Inflammatory macrophage treated with lipopolysaccharide for 1 hour (primary cell): ENCODE measurements at places on chromosomes 12 and 14.
A peak's percentile ranks its signal among the peaks of the same experiment; 100 is the strongest.

GRCh38 chr12:6430124-6430989 is 14.4 kb upstream of the CD27 start:
- peak; percentile 87 for DNase-seq

- DNase-seq = peak; percentile 79
These were observed 23.1 kb downstream of the BHLHE41 start for GRCh38 chr12:26101763-26102162.

- no peak for DNase-seq
These were observed 264.6 kb upstream of the TMTC1 start for GRCh38 chr12:30048371-30048770.

GRCh38 chr14:71289536-71289935 is 382.3 kb downstream of the PCNX1 start:
- no peak for DNase-seq

- peak; percentile 72 for DNase-seq
These were observed at the start of gene VDR for GRCh38 chr12:47904713-47905709. Gene VDR (minus strand): TSS chr12:47904994. CDS start chr12:47879113, 25,881 bp downstream.

DNA sequence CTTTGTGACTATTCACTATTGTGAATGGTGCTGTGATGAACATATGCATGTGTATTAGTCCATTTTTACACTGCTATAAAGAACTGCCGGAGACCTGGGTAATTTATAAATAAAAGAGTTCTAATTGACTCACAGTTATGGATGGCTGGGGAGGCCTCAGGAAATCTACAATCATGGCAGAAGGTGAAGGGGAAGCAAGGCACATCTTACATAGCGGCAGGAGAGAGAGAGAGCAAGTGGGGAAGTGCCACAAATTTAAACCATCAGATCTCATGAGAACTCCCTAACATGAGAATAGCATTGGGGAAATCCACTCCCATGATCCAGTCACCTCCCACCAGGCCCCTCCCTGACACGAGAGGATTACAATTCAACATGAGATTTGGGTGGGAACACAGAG is 90.8 kb downstream of the ATP23 start:
- no peak for DNase-seq

GRCh38 chr12:86698641-86698980 is 442.4 kb upstream of the MGAT4C start:
- no peak for DNase-seq

DNA sequence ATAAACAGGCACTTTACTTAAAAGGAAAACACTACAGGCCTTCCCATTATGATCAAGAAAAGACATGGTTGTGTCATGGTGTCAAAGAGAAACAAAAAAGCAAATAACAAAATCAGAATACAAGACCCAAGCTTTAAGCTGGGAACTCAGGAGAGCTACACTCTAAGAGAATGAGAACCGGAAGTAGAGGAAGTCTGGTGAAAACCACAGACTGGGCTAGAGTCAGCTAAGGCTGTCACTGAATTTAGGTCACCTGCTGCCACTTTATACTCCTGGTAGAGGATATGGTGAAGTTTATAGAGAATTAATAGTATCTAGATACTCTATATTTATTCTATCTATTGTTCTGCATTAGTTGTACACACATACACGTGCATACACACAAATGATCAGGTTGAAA is 971.7 kb downstream of the FLRT2 start:
- DNase-seq = no peak

GRCh38 chr14:94392510-94392935 is 4.1 kb upstream of the SERPINA1 start:
- peak; percentile 98 for DNase-seq

DNA sequence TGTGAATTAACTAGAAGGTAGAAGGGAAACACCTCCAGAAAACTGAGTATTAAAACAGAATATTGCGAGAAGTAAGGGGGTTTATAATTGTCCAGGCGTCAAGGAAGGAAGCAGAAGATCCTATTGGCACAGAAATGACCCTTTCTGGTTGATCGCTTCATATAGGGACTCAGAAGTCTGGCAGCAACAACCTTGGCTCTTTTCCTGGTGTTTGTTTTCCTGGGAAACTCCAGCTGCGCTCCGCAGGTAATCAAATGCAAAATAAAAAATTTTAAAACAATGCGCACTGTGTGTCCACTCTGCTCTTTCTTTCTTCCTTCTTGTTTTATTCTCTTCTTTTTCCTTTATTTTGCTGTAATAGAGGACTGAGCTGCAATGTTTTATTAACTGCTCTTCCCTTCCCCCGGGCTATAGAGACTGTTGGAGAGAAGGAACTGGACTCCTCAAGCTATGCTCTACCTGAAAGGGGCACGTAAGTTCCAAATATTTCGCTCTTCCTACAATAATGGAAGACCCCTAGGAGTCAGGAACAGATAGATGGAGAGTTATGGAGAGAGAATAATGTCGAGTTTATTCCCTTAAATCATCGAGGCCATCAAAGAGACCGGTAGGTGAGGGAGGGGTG is 737 bp downstream of the SPX start:
- DNase-seq = no peak

DNA sequence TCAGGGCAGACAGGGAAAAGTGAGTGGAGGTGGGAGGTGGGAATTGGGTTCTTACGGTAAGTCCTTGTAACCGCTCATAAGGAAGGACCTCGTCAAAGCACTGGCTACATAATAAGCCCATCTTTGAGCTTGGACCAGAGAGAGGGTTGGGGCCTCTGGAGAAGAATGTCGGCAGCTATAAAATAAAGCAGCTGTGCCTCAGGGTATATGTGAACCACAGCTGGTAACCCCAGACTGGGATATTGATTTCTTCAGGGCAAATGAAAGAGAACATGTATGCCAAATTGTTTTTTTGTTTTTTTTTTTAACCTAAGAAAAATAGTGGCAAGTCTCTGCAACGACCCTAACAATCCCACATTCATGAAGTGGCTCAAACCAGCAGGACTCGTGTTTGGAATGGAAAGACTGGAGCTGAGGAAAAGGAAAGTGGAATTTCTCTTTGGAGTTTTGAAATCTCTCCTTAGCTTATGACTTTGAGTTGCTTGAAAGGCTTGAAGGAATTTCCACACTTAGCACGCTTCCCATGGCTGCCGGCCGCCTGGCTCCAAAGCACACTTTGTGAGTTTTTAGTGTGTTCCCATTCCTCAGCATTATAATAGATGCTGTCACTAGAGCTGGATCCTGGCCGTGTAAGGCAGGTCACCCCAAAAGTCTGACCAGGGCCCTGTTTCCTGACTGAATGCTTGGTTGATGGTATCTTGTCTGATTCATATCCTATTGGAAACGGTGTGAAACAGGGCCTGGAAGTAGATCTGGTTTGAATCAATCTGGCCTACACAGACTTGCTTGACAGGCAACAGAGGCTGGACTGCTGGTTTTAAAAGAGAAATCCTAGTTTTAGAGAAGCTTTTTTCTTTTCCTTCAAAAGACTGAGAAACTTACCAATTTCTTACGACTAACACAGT is 244.7 kb downstream of the MSRB3 start:
- no peak for DNase-seq

GRCh38 chr12:54197431-54197909 is 8.7 kb upstream of the SMUG1 start:
- peak; percentile 3 for DNase-seq

GRCh38 chr12:9794484-9795093 is 32.7 kb upstream of the KLRF1 start:
- no peak for DNase-seq

DNA sequence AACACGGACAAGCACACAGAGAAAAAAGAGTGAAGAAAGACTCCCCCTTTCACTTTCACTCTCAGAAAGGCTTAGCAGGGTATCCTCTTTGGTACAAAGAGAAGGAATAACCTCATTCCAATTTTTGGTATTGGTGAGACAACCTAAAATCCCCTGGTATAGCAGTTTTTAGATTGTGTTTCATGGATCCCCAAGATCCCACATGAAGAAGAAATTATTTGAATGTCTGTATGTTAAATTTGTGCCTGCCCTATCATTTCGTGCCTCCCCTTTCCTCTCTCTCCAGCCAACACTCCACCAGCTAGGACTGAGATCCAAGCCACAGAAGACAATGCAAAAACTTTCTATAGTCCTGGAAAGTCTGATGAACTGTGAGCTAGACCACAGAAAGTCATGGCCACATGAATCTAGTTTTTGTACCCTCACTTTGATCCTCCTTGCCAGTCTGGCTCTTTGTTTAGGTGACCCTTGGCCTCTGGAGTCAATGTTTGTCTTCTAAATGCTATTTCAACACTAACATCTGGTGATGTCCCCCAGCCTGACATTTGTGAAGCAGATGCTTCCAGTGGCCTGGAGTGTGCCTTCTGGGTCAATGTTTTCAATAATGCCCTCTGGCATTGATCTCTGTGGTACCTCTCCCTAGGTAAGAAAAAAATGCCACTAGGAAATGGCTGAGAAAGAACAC is 181.9 kb upstream of the BMP4 start:
- no peak for DNase-seq

DNA sequence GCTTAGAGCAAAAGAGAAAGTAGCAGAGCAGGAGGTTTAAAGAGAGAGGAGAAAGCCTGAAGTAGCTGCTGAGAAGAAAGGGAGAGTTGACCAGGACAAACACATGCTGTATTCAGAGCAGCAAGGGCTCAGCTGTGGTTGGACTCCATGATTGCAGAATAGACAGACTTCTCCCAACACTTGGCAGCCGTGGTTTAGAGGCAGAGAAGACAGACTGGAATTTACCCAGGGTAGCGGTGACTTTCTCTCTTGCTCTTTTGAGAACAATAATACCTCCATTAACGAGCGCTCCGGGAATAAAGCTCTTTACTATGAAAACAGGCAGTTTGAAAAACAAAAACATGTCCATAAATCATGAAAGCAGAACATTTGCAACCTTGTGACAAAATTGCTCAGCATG is 21.4 kb upstream of the IGF1 start:
- peak; percentile 16 for DNase-seq

GRCh38 chr12:58925111-58925611 is 4.9 kb upstream of the LRIG3 start:
- no peak for DNase-seq

DNA sequence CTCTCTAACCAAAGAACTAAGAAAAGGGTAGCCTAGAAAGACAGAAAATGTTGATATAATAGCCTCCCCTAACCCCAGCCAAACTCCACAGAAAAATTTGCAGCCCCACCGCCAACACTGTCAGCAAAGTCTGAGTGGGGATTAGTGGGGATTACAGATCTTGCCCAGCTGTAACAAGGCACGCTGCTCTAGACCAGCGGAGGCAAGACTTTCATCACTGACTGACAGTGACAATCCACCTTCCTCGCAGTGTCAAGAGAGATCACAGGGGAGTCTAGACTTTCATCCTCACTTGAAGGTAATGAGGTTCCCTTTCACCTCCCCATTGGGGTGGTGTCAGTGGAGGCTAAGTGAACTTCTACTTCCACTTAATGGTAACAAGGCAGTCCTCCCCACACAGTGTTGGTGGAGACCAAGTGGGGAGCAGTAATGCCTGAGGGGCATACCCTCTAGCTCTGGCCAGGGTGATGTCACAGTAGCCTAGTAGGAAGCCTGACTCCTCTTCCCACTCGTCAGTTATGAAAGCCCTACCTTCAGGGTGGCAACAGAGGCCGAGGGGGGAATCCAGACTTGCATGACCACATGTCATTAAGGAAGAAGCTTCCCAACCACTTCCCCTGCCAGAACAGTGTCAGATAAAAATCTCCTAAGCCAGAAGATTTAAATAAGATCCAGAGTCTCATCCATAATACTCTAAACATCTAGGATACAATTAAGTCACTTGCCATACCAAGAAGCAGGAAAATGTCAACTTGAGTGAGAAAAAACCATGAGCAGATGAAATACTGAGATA is 91.7 kb upstream of the RASSF8 start:
- peak; percentile 99 for DNase-seq

DNA sequence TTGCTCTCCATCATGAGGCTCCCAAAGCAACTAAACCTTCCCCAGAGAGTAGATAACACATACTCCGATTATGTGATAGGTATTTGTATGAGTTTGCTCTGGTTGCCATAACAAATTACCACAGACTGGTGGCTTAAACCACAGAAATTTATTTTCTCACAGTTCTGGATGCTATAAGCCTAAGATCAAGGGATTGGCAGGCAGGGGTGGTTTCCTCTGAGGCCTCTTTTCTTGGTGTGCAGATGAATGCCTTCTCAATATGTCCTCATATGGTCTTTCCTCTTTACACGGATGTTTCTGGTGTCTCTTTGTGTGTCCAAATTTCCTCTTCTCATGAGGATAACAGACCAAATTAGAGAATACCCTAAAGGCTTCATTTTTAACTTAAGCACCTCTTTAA is 285.8 kb upstream of the GRIP1 start:
- no peak for DNase-seq

DNA sequence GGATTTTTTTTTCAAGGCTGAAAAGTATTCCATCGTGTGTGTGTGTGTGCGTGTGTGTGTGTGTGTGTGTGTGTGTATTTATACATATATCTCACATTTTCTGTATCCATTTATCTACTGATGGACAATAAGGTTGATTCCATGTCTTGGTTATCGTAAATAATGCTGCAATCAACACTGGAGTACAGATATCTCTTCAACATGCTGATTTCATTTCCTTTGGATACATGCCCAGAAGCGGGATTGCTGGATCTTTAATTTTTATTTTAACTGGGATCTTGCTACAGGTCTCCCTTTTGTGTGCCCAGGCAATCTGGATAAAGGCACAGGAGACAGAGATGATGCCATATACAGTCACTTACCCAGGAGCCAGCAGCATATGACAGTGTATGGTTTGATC is 338.1 kb downstream of the SOX5 start:
- no peak for DNase-seq
